A375 (cell line): ENCODE measurements at places on chromosomes 7 and 10. TPM values are rescaled to one million over a fixed set of nuclear protein-coding genes. Genes with fewer than 3 reads are reported as not detected.

Gene RTKN2
- total RNA-seq: 1.5 and 1.9 TPM in 2 replicates

Gene PRKG1
- total RNA-seq: 1.1 and 1.3 TPM in 2 replicates

Gene MLLT10
- 27.9 and 48.1 TPM in 2 replicates for total RNA-seq

Gene LLCFC1
- not detected in 2 replicates for total RNA-seq

Gene TUBAL3
- total RNA-seq: not detected in 2 replicates

Gene ASNS
- total RNA-seq: 169 and 180 TPM in 2 replicates

Gene GALNT17
- 0.08 TPM in 1 of 2 replicates, not detected in the other for total RNA-seq

Gene TRIL
- 0.37 and 0.49 TPM in 2 replicates for total RNA-seq

Gene KEL
- 0.45 and 0.83 TPM in 2 replicates for total RNA-seq

Gene PLXDC2
- 4.6 TPM in 2 replicates for total RNA-seq

Gene BEND7
- 5.4 and 6.7 TPM in 2 replicates for total RNA-seq

Gene HOXA2
- total RNA-seq: 1.4 TPM in 2 replicates

Gene NPY4R
- not detected in 2 replicates for total RNA-seq

Gene RAPGEF5
- total RNA-seq: 4.4 and 6.5 TPM in 2 replicates

Gene SPDYE9
- not detected in 2 replicates for total RNA-seq

Gene ADAMTS14
- total RNA-seq: 0.08 TPM in 1 of 2 replicates, not detected in the other

Gene SHH
- 0.03 TPM in 1 of 2 replicates, not detected in the other for total RNA-seq

Gene CASP2
- 19.1 and 25.5 TPM in 2 replicates for total RNA-seq

Gene CCDC136
- total RNA-seq: 17.5 and 19.4 TPM in 2 replicates

Gene WNT16
- total RNA-seq: 0.08 TPM in 1 of 2 replicates, not detected in the other

Gene ANKRD2
- 0.37 and 0.57 TPM in 2 replicates for total RNA-seq

Gene PAX2
- not detected in 2 replicates for total RNA-seq

Gene REEP3
- 13.2 and 13.3 TPM in 2 replicates for total RNA-seq

Gene CHCHD1
- total RNA-seq: 27.0 and 41.9 TPM in 2 replicates

Gene APBB1IP
- total RNA-seq: not detected in 2 replicates

Gene MRPL32
- 93.9 and 95.0 TPM in 2 replicates for total RNA-seq

Gene ANKRD30A
- 4.6 and 7.1 TPM in 2 replicates for total RNA-seq

Gene NXPH1
- not detected in 2 replicates for total RNA-seq

Gene KLF14
- total RNA-seq: 0.45 and 0.74 TPM in 2 replicates

Gene ETV1
- 17.8 and 18.7 TPM in 2 replicates for total RNA-seq

Gene SLIT1
- total RNA-seq: 0.03 TPM in 1 of 2 replicates, not detected in the other

Gene CCDC7
- 1.9 and 2.9 TPM in 2 replicates for total RNA-seq

Gene IRF5
- 1.4 and 2.6 TPM in 2 replicates for total RNA-seq

Gene PKD2L1
- total RNA-seq: not detected in 2 replicates
